ENCODE measurements at places on chromosomes 4 and X.

DNA sequence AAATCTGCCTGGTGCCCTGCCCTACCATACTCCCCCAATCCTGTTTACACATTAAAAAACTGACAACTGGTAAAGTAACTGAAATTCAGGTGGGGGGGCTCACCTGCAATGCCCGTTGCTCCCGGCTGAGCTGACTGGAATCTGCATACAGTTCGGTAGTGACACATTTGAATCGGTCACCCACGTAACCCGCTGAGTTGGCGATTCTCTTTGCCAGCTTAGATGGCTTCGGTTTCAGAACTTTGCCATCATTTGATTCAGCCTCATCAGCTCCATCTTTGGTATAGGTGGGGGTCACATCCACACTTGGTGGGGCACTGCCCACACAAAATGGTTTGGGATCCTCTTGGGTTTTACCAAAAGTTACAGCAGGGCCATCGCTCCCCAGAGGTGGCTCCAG lies 25.5 kb downstream of the BCOR start:
- no peak for DNase-seq

GRCh38 chr4:67616478-67616877 lies 58.0 kb downstream of the STAP1 start:
- no peak for DNase-seq

- DNase-seq, result no peak
These were observed 686 bp downstream of the MTHFD2L start for GRCh38 chr4:74158466-74159142.

GRCh38 chr4:173883821-173884220 lies 353.8 kb upstream of the HAND2 start:
- no peak for DNase-seq

GRCh38 chr4:2931512-2932301 lies 31.5 kb downstream of the NOP14 start:
- DNase-seq, result no peak

All from muscle of back (tissue), 13 donors.